ENCODE measurements at places on chromosomes 3 and 15. TPM values are rescaled to one million over a fixed set of nuclear protein-coding genes. Genes with fewer than 3 reads are reported as not detected.

DNA sequence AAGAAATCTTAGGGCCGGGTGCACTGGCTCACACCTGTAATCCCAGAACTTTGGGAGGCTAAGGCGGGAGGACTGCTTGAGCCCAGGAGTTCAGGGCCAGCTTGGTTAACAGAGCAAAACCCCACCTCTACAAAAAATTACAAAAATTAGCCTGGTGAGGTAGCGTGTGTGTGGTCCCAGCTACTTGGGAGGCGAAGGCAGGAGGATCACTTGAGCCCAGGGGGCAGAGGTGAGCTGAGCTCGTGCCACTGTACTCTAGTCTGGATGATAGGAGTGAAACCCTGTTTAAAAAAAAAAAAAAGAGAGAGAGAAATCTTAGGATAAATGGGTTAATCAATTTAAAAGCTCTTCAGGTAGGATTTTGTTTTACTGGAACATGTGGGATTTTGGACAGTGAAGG, 31.2 kb upstream of the DUT start:
- no peaks in the 10 kb centered on the region for H3K36me3 ChIP-seq
- no peak overlapping the region for H3K27ac ChIP-seq
- no peak overlapping the region for H3K4me3 ChIP-seq
- peaks cover 6% of the 10 kb centered on the region for H3K27me3 ChIP-seq
- no peaks in the 10 kb centered on the region for H3K4me1 ChIP-seq

DNA sequence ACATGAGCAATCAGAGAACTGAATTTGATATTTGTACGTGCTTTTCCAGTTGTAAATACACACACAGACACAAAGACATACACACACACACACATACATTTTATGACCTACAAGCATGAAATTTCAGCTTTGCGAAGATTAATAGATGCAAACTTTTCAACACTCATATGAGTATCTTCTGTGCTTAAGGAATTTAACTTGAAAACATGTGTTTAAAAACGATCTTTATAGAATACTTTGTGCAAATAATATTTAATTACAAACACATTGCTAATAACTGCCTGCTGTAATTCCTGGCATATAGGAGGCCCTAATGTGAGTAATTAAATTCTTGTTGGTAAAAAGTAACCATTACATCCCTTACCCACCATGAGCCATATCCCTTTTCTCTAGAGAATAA, 107.7 kb upstream of the PLSCR5 start:
- no peaks in the 10 kb centered on the region for H3K4me1 ChIP-seq
- H3K4me3 ChIP-seq = no peak overlapping the region
- no peak for DNase-seq
- no peaks in the 10 kb centered on the region for H3K27me3 ChIP-seq
- no peak overlapping the region for H3K27ac ChIP-seq

GRCh38 chr15:36908991-36909390, 191.4 kb downstream of the MEIS2 start:
- no peak for DNase-seq
- H3K36me3 ChIP-seq = peaks cover 2% of the 10 kb centered on the region
- H3K27me3 ChIP-seq = no peaks in the 10 kb centered on the region
- no peaks in the 10 kb centered on the region for H3K4me1 ChIP-seq
- H3K27ac ChIP-seq = no peak overlapping the region

The SYNPR gene
- total RNA-seq = not detected

The PLXNB1 gene
- 9.6 TPM for total RNA-seq

The CEMIP gene
- total RNA-seq = 0.50 TPM
